Activated CD8-positive, alpha-beta T cell treated with anti-CD3 and anti-CD28 coated beads for 36 hours (primary cell): ENCODE measurements at places on chromosomes 4 and X.

- no peak for DNase-seq
Observed at GRCh38 chrX:50815120-50815519, 1.1 kb upstream of the SHROOM4 start.

- DNase-seq, result no peak
Observed at GRCh38 chr4:42101446-42101975, 50.9 kb downstream of the BEND4 start.

GRCh38 chrX:151711787-151712186 is 4.0 kb upstream of the FATE1 start:
- DNase-seq, result no peak

DNA sequence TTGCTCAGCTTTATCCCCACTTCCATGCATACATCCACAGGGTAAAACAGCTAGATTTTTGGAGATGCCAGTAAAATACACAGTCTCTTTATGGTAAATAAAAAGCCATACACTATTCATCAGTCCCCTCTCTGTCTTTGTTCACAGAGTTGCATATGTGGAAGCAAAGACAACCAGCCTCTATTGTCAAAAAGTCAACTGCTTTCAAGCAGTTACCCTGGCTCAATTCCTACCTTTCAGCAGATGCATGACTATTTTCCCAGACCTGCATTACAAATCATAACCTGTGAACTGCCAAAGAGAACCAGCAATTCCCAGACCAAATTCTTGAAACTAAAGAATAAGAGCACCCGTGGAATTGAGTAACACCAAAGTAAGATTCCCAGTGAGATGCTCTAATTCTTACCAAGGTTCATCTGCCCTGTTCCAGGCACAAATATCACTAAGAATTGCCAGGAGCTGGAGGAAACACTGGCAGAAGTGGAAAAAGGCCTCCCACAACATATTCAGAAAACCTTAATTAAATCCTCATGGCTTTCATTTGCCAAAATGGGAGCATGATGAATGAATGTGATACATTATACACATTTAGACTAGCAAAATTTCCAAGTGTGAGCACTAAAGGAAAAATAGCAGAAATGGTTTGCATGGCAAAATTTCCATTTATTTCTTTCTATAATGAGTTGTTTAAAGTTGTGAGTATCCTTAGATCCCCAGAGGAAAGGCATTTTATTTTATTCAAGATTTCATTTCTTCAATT is 391.2 kb upstream of the ADGRL3 start:
- DNase-seq, result no peak

- DNase-seq, result no peak
Observed at GRCh38 chr4:109953556-109953955, 40.9 kb downstream of the EGF start.

DNA sequence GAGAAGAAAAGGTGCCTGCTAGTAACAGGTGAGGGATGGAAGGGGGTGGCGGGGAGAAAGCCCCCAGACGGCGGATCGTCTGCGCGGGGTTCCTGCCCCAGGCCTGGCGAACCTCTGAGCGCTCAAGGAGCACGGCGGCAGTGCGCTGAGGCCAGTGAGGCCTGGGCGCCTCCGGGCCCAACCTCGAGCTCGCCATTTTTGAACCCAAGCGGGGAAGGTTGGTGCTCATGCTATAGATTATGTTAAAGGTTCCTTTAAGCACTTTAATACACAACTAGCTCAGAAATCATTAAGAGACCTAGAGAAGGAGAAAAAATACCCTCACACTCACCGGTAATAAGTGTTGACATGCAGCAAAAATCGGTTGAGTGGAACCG is 7.9 kb downstream of the PITX2 start:
- DNase-seq, result no peak

DNA sequence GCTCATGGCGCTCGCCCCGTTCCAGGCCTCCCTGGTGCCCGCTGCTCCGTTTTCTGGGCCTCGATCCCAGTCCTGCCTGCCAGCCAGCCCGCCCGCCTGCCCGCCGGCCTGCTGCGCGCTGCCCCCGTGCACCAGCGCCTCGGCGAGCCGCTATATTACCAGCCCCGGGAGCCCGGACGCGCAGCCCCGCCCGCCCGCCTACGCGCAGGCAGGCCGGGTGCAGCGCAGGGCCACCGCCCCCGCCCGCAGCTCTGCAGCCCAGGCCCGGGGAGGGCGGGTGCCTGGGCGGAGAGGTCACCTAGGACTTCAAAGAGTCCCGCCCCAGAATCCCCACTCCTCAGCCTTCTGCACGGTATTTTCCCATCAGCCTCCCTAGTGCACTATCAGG is at the start of gene MAOB:
TSS of gene MAOB (minus strand) at position 157 of the 388 bp plus-strand sequence. CDS start at position 6, 151 bp downstream.
- DNase-seq, result peak; percentile 39

- DNase-seq, result no peak
Observed at GRCh38 chr4:158856852-158857251, 88.0 kb downstream of the FNIP2 start.

DNA sequence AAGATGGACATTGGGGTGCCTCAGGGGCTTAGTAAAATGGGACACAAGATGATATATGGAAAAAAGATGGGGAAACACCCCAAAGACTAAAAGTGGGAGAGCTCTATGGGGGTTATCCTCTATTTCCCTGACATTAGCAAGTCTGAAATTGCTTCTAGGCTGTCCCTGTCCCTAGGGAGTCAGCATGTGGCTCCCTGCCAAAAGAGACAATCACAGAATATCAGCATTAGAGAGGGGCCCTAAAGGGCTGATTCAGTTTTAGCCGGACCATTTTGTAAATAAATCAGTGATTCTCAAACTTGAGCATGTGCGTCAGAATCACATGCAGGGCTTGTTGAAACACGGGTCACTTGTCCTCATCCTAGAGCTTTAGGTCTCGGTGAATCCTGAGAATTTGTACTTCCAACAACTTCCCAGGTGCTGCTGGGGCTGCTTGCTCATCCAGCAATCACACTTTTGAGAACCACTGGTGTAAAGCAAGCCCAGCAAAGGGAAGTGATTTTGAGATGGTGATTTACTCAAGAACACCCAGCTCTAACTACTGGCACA is 165.3 kb upstream of the DGKK start:
- DNase-seq, result no peak

DNA sequence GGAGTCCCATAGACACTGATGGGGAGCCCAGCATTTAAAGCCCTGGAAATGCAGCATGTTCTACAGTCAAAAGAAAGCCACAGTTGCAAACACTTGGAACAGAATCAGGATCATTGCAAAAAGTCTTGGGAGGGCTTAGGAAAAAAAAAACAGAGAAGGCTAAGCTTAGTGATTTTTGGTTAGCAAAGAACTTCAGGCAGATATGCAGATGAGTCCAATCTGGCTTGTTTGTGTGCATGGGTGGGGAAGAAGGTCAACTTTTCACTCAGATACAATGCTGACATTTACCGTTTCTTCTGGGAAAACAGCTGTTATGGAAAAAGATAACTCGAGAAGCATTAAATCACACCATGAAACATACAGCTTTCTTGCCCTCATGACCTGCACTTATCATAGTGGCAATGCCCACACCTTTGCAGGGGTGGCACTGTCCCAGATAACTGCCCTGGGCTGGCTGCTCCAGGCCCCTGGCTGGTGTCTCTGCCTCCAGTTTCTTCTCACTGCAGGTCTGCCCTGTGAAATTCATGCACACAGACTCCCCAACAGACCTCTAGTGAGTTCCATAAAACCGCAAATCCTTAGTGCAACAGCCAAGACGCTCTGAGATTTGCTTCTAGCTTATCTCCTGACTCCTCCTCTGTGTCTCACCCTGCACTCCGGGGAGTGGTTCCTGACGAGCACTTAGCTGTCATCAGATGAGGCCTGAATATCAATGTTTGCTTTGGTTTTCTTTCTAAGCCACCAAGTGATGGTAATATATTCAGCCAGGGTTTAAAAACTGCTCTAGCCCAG is 99.2 kb downstream of the DRD5 start:
- no peak for DNase-seq

GRCh38 chrX:74246524-74246923 is 57.5 kb upstream of the ZCCHC13 start:
- no peak for DNase-seq
